ENCODE measurements at places on chromosomes 16 and 17.

DNA sequence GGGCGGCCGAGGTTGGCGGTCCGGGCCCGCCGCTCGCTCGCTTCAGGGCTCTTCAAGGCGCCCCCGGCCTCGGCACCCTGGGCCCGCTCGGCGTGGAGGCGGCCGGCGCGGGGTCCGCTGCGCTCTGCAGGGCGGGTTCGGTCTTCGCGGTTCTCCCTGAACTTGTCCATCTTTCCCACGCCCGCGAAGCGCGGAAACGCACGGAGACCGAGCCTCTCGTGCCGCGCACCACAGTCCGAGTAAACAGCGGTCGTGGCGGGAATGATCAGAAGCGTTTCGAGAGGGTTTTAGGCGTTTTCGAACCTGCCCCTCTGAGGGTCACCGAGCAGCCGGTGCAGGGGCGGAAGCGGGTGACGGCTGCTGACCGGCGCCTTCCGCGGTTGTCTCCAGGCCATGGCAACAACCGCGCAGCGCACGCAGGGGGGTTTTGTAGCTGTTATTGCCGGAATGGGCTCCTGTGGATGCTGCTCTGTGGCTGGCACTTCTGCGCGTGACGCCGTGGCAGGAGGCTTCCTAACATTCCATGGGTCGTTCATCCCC is 414 bp downstream of the NARF start:
- DNase-seq = no peak

DNA sequence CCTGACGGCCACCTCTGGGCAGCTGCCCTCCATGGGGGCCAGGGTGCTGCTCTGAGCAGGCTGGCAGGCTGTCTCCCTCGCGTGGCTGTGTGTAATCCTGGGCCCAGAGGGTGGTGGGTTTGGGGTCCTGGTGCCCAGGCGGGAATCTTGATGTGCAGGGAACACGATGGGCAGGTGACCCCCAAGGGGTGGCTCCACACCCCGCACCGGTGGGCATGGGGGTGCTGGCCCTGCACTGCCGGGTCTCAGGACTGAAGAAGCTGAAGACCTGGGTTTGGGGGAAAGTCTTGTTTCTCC is 8.6 kb downstream of the CHMP6 start:
- no peak for DNase-seq

DNA sequence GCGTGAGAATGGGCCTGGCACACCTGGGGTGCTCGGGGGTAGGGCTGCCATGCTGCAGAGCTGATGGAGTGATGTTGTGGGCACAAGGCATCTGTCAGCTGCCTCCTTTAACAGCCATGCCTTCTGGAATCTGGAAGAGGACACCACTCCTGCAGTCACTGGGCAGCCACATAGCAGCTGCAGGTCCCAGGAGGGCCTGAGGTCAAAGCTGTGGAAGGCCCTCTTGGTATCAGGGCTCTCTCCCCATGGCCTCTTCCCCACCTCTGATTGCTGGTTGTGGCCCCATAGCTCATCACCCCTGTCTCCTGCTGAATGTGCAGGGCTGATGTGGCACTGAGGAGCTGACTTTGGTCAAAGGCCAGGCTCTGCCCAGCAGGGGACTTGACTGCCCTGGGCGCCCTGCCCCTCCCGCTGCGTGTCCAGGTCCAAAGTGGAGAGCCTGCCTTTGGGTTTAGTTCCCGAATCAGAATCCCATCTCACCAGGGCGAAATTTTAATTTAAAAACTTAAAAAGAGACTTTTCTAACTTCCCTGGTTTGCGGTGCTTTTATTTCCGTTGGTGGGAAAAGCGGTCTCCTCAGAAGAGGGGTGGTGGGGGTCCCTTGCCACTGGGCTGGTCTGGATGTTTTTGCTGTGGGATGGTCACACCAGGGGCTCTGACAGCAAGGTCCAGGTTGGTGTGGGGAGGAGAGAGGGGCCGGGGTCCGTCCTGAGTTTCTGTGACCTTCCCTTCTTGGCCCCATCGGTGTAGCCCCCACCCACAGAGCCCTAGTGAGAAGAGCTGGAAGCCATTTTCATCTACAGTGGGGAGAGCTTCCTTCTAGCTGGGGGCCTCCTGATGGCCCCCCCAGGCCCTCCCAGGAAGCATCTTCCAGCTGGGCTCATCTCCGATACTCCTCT is 5.9 kb downstream of the UBALD2 start:
- peak; percentile 59 for DNase-seq

DNA sequence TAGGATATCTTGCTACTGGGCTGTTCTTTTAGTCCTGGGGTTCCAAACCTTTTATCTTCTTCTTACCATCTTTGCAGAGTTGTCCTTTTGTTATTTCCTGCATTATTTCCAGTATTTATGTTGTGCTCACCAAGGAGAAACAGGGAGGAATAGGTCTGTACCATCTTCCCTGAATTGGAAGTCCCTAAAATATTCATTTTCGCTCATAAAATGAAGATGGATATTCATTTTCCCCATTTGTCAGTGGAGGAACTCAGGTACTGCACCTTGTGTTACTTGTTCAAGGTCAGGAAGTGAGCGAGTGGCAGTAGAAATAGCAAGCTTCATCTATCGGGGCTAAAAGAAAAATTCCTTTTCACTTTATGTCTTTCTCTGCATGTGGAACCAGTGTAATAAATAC is 989.7 kb downstream of the CDH11 start:
- no peak for DNase-seq

GRCh38 chr17:21200590-21201297 is 13.2 kb downstream of the TMEM11 start:
- DNase-seq = no peak

DNA sequence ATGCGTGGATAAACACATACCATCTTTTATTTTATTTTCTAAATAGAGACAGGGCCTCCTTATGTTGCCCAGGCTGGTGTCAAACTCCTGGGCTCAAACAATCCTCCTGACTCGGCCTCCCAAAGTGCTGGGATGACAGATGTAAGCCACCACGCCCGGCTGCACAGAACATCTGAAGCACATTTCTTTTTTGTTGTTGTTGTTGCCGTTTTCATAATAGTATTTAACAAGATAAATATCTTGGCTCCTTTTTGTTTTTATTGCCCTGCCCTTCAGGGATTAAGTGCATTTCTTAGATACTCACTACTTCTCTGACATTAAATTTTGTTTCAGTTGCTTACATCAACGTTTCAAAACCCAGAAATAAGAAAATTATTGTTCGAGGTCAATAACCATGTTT is 37.4 kb downstream of the ANKRD11 start:
- DNase-seq = no peak

GRCh38 chr16:17784073-17784472 is 313.3 kb upstream of the XYLT1 start:
- no peak for DNase-seq

DNA sequence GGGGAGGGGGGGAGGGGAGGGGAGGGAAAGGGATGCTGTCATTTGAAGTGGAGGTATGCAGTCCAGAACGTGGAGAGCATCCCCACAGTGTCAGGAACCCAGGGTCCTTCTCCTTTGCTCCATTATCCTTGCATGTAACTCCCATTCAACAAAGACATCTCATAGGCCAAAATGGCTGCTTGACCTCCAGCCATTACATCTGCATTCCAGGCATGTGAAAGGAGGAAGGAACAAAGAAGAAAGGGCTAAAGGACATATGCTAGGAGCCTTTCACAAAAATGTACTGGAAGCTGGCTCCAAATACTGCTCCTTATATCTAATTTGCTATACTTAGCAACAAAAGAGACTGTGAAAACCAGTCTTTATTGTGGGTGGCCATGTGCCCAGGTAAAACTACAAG is 87.0 kb upstream of the CRHR1 start:
- no peak for DNase-seq

DNA sequence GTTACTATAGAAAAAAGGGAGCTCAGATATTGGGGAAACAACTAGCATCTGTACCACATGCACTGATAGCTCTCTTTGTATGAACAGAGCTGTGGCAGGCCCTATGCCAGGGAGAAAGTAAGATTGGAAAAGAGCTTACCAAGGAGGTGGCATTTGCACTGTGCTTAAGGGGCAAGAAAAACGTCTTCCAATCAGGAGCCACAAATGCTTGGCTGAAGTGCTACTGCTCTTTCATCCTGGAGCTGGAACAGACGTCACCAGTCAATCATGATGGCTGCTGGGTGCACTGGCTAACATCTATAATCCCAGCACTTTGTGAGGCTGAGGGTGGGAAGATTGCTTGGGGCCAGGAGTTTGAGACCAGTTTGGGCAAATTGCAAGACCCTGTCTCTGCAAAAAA is 218.5 kb downstream of the SEC14L1 start:
- DNase-seq = no peak

DNA sequence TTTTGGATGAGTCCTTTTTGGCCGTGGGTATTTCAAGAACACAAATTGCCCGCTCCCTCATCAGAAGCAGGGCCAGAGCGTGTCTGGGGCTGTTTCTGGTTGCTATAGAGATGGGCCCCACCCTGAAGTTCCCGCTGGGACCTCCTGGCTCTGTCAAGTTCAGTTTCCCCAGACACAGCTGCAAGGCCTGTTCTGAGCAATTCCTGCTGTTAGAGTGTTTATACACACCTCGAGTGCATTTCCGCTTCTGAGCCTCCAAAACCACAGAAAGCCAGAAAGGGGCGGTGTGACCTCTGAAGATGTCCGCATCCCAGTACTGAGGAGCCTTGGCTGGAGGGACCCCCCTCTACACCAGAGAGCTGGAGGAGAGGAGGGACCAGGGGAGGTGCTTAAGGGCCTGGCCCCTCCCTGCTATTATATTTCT is 9.3 kb upstream of the WBP2 start:
- DNase-seq = peak; percentile 84

DNA sequence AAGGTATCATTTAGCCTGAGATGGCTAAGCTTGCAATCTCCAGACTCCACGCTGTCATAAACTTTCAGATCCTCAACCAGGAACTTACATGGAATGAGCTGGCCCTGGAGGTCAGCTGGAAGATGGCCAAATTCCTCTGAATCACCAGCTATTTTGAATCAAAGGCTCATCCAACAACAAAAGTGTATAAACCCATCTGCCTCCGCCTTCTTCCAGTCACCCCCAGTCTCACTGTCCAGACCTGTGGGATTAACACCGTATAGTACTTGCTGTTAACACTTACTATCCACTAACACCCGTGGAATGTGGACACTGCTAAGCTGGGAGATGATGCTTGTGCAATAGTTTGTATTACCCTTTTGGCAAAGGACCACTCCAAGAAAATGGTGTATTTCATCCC is 1.9 kb upstream of the LCMT1 start:
- no peak for DNase-seq

DNA sequence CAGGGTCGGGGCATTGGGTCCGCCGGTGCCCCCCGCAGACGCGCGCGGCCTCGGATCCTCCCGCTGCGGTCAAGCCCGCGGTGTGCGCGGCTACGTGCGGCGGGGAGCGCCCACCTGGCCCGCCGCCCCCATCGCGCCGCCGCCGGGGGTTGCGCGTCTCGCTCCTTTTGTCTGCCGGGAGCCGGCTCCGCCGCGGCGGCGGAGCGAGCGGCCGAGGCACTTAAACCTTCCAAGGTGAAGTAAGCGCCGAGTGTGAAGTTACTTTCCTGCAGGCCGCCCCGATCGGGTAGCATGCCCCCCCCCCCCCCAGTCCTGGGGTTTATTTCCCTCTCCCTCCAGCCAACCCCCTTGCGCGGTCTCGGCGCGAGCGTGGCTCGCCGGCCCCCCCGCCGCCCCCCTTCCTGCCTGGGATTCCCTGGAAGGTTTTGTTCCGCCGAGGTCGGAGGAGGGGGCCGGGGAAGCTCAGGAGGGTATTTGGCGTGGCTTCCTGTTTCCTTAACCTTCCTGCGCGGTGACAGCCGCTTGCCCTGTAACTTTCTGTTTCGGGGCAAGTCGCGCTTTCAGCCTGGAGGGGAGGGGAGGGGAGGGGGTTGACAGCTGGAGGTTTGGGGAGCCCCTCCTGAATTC is 56.6 kb upstream of the GSE1 start:
- DNase-seq = peak; percentile 67

GRCh38 chr16:27994686-27995085 is 68.8 kb downstream of the GSG1L start:
- no peak for DNase-seq

DNA sequence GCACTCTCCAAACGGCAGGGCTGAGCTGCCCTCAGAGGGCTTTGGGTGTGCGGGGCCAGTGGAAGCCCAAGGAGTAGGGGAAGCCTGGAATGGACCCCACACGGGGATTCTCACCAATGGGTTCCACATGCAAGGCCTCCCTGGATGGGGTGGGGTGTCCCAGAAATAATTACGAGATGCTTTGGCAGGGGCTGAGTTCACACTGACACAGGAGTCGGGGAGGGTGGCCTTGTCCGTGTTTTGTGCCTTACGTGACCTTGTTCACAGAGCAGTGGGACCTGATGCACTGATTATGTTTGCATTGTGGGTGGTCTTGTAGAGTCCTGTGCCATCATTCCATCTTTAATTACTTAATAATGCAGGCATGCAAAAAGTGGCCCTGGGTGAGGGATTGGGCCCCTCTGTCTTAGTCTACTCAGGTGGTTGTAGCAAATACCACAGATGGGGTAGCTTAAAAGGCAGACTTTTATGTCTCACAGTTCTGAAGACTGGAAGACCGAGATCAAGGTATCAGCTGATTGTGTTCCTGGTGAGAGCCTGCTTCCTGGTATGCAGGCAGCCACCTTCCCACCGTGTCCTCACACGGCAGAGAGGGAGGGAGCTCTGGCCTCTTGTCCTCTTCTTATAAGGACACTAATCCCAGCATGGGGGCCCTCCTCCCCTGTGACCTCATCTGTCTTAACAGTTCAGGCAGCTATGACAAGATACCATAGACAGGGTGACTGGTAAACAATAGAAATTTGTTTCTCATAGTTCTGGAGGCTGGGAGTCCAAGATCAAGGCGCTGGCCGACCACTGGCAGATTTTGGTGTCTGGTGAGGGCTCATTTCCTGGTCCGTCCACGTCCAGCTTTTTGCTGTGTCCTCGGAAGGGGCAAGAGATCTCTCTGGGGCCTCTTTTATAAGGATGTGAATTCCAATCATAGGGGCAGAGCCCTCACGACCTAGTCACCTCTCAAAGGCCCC is 239.4 kb downstream of the IRF8 start:
- DNase-seq = no peak

DNA sequence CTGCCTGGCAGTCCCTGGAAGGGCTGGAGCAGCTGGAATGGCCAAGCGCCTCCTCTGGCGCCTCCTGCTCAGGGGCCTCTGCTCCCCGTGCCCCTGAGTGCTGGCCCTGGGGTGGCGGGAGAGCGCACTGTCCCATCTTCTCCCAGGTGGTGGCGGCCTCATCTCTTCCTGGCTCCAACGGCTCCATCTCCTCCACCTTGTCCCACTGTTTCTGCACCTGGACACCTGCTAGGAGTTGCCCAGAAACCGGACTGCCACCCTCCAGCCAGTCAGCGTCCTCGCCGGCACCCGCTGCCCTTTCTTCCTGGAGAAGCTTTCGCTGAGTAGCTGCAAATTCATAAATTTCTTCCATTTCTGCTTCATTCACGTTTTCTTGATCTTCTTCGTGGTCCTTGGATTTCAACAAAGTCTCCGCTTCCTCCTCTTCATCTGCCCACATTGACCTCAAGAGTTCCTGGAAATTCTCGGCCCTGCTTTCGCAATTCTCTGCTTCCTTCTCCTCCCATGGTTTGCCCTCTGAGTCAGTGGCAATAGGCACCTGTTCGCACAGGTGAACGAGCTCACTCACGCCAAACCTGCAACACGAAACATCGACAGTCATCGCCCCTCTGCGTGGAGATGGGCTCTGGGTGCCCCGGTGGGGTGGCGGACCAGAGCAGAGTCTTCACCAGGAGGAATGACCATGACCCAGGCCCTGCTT is 13.7 kb upstream of the NLRC3 start:
- DNase-seq = no peak

Data from Right ventricle myocardium inferior (tissue), 1 donor.